ENCODE measurements at places on chromosomes 6 and 20.

DNA sequence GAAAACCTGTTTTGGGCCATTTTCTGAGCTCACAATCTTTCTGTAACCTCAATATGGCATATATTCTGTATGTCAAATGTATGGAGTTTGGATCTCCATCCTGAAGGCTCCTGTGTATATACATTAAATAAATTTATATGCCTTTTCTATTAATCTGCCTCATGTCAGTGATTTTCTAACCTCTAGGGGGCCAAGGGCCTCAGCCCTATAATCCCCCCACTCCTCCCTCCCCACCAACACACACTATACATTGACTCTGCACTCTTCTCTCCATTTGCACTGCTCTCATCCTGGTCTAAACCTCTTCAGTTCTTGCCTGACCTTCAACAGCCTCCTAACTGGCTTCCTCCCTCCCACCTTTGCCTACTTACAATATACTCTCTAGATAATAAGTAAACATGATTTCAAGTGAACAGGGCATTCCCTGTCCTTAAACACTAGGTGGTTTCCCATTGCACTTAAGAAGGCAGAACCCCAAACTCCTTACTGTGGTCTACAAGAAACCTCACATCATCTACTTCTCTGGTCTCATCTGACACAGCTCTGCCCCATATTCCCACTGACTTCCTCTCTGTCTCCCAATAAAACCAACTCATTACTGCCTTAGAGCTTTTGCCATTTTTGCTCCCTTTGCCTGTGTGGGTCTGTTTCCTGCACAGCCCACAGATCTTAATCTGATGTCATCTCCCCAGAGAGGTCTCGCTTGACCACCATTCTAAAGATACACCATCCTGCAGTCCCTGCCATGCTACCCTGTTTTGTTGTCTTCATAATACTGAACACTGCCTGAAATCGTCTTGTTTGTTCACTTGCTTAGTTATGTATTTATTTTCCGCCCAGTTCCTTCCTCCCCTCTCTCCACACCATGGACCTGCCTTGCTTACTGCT lies 213.7 kb downstream of the SYNE1 start:
- no peaks in the 10 kb centered on the region for H3K27me3 ChIP-seq
- no peaks in the 10 kb centered on the region for H3K36me3 ChIP-seq
- H3K4me1 ChIP-seq = no peaks in the 10 kb centered on the region
- DNase-seq = no peak

- no peaks in the 10 kb centered on the region for H3K4me1 ChIP-seq
- no peaks in the 10 kb centered on the region for H3K27me3 ChIP-seq
- no peak for DNase-seq
- H3K36me3 ChIP-seq = no peaks in the 10 kb centered on the region
- H3K27ac ChIP-seq = no peak overlapping the region
- no peak overlapping the region for H3K4me3 ChIP-seq
These were observed 62.0 kb downstream of the MMUT start for GRCh38 chr6:49401063-49401462.

GRCh38 chr6:163260111-163260895 lies 154.2 kb upstream of the QKI start:
- no peaks in the 10 kb centered on the region for H3K27me3 ChIP-seq
- no peaks in the 10 kb centered on the region for H3K36me3 ChIP-seq
- DNase-seq = peak; percentile 80
- no peaks in the 10 kb centered on the region for H3K4me1 ChIP-seq
- H3K27ac ChIP-seq = no peak overlapping the region

GRCh38 chr6:18101271-18101670 lies 21.2 kb downstream of the NHLRC1 start:
- no peaks in the 10 kb centered on the region for H3K4me1 ChIP-seq
- DNase-seq = no peak
- no peaks in the 10 kb centered on the region for H3K36me3 ChIP-seq

- H3K27ac ChIP-seq = no peak overlapping the region
- peaks cover 5% of the 10 kb centered on the region for H3K4me1 ChIP-seq
- no peaks in the 10 kb centered on the region for H3K27me3 ChIP-seq
- H3K36me3 ChIP-seq = no peaks in the 10 kb centered on the region
These were observed 529.3 kb downstream of the QKI start for GRCh38 chr6:163943607-163944385.

Measured in lung (tissue), 17 donors.